Activated CD4-positive, alpha-beta T cell treated with anti-CD3 and anti-CD28 coated beads, Interleukin-2, amount 10 ng/mL, durations not matched to agents 7 days and 5 days (primary cell): ENCODE measurements at places on chromosomes 4 and X. TPM values are rescaled to one million over a fixed set of nuclear protein-coding genes. Genes with fewer than 3 reads are reported as not detected.
A peak's percentile ranks its signal among the peaks of the same experiment; 100 is the strongest.

DNA sequence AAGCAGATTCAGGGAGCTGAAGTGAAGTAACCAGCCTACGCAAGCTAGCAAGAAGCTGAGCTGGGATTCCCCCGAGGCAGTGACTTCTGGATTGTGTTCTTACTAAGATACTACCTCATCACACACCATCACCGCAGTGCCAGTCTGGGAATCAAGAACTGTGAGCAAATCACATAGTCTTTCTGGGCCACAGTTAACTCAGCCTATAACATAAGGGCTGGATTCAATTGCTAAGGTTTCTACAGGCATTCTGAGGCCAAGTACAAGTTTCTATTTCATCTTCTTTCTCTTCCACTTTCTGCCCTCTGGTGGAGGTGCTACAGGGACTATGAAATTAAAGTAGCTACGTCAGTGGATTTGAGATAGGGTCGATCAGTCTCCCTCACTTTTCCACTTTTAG, 1.4 kb upstream of the CORIN start:
- peaks cover 12% of the 10 kb centered on the region for H3K27me3 ChIP-seq
- peaks cover 7% of the 10 kb centered on the region for H3K36me3 ChIP-seq
- no peak overlapping the region for H3K27ac ChIP-seq
- H3K4me3 ChIP-seq: no peak overlapping the region
- peak; percentile 41 for DNase-seq

DNA sequence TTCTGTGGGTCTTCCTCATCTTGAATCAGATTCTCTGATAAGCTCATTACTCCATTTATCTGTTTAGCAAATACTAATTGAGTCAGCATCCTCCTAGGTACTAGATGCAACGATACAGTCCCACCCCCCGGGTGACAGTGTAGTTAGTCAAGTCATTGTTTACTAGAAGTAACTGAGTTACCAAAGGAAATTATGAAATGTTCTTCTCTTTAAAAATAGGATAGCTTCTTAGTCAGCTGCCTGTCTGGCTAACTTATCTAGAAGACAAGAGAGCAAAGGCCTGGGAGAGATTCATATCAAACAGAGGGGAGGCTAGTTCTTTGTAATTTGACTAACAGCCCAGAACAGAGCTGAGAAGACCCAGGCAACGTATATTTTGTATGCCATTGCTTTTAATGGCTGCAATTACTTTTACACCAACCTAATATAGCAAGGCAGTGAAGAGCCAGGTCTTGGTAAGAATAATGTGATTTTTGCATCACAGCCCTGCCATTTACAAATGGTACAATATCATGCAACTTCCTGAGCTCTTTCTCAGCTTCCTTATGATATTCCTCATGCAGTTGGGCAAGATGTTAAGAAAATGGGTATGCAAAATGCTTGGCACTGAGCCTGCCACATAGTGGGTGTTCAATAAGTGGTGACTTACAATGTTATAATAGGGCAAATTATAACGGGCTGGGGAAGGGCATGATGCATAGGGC, 149.9 kb downstream of the CHIC2 start:
- no peaks in the 10 kb centered on the region for H3K36me3 ChIP-seq
- H3K27ac ChIP-seq: no peak overlapping the region
- no peaks in the 10 kb centered on the region for H3K4me1 ChIP-seq
- DNase-seq: no peak
- no peak overlapping the region for H3K4me3 ChIP-seq
- H3K27me3 ChIP-seq: peaks cover 10% of the 10 kb centered on the region

DNA sequence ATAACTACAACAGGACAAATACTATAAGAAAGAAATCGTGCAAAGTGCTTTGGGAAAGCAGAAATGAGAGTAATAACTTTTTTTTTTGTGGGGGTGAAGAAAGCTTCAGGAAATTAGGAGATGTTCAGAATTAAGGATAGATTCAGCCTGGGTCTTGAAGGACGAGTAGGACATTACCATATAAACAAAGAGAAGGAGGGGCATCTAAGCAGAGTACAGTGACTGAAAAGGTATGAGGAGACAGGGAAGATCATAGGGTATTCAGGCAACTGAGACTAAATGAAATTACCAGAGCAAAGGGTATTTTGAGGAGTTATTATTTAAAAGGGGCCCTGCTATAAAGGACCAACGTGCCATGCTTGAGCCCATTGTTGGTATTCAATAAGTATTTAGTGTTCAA, 3.1 kb upstream of the STAP1 start:
- H3K36me3 ChIP-seq: peaks cover 2% of the 10 kb centered on the region
- no peaks in the 10 kb centered on the region for H3K27me3 ChIP-seq
- H3K4me1 ChIP-seq: peaks cover 46% of the 10 kb centered on the region
- no peak overlapping the region for H3K4me3 ChIP-seq

GRCh38 chr4:161342881-161343568, 820.8 kb downstream of the FSTL5 start:
- DNase-seq: no peak
- H3K4me3 ChIP-seq: no peak overlapping the region
- no peaks in the 10 kb centered on the region for H3K36me3 ChIP-seq
- no peaks in the 10 kb centered on the region for H3K4me1 ChIP-seq

DNA sequence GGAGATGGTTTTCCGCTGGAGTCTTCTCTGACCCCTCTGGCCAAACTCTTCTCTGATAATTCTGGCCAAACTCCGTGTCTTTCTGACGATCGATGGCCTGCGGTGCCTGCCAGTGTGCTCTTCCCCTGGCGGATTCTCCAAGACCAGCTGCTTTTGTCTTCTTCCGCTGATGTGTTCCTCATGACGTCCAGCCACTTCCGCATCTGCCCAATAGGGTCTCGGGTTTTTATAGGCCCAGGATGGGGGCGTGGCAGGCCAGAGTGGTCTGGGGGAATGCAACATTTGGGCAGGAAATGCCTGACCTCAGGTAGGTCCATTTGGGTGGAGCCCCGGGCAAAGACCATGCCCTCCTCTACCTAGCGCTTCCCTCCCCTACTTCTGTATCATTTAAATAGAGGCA, 1542.1 kb downstream of the STIM2 start:
- H3K27me3 ChIP-seq: no peaks in the 10 kb centered on the region
- no peaks in the 10 kb centered on the region for H3K36me3 ChIP-seq
- no peak overlapping the region for H3K27ac ChIP-seq
- H3K4me3 ChIP-seq: no peak overlapping the region

- no peaks in the 10 kb centered on the region for H3K27me3 ChIP-seq
- no peak for DNase-seq
- H3K4me1 ChIP-seq: no peaks in the 10 kb centered on the region
- H3K36me3 ChIP-seq: no peaks in the 10 kb centered on the region
- H3K27ac ChIP-seq: no peak overlapping the region
Observed at GRCh38 chr4:156623376-156623775, 348.2 kb downstream of the PDGFC start.

GRCh38 chr4:112321776-112322684, 24.9 kb downstream of the ALPK1 start:
- H3K36me3 ChIP-seq: peaks cover 13% of the 10 kb centered on the region
- peaks cover 21% of the 10 kb centered on the region for H3K4me1 ChIP-seq
- H3K27ac ChIP-seq: no peak overlapping the region
- peak; percentile 87 for DNase-seq
- H3K27me3 ChIP-seq: no peaks in the 10 kb centered on the region

DNA sequence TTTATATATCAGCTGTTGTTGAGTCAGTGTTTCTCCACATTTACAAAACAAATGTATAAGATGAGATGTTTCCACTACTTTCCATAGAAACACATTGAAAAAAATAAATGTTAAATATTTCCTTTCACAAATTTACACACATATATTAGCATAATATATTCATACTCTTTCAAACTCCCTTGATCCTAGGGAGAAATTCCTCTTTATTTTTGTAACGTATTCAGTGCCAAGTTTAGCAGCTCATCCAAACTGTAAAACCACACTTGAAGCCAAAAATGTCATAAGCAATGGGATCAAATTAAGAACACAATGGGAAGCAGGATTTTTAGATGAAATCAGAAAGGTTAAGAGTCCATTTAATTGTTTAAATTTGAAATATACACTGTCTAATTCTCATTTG, 381.1 kb upstream of the MAD2L1 start:
- H3K4me3 ChIP-seq: no peak overlapping the region
- H3K4me1 ChIP-seq: peaks cover 2% of the 10 kb centered on the region
- peaks cover 2% of the 10 kb centered on the region for H3K27me3 ChIP-seq
- no peak for DNase-seq
- H3K36me3 ChIP-seq: no peaks in the 10 kb centered on the region

DNA sequence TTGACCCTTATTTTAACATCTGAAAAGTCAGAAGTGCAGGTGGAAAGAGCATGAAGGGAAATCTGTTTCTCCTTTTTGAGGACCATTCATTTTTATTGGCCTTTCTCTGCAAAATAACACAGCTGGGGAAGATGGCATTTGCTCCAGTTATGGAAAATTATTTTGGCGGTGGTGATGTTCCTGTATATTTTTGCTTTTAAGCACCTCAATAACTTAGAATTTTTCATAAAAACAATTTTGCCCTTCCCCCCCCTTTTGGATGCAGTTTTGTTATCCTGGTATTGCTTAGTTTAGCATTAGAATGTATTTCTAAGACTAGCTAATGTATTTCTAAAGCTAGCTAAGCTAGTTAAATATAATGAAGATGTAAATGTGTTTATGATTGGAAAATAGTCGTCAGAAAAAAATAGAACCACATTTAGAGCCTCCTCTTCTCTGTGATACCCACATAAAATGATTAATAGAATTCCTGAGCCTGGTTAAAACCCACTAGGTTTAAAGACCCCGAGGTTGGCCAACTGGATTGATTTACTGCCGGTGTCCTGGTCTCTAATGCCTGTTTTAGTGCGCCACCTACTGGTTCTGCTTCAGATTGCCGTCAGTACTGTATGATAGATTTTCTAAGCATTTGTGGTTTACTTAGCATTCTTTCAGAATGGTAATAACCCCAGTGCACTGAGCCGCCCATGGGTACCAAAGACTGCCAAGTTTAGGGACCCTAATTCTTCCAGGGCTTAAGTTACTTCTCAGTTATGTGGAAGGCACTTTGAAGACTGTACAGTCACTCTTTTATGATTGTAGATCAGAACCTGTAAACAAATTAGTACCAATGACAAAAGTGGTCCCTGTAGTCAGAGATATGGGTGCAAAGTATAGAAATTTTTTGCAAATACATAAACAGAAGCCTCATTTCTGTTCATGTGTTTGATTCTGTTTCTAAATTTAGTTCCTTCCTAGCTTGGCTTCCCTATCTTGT, 11.4 kb downstream of the KLF3 start:
- peaks cover 25% of the 10 kb centered on the region for H3K36me3 ChIP-seq
- DNase-seq: peak; percentile 89
- no peak overlapping the region for H3K4me3 ChIP-seq
- H3K4me1 ChIP-seq: peaks cover 74% of the 10 kb centered on the region
- H3K27ac ChIP-seq: peak overlapping the region; percentile 74

DNA sequence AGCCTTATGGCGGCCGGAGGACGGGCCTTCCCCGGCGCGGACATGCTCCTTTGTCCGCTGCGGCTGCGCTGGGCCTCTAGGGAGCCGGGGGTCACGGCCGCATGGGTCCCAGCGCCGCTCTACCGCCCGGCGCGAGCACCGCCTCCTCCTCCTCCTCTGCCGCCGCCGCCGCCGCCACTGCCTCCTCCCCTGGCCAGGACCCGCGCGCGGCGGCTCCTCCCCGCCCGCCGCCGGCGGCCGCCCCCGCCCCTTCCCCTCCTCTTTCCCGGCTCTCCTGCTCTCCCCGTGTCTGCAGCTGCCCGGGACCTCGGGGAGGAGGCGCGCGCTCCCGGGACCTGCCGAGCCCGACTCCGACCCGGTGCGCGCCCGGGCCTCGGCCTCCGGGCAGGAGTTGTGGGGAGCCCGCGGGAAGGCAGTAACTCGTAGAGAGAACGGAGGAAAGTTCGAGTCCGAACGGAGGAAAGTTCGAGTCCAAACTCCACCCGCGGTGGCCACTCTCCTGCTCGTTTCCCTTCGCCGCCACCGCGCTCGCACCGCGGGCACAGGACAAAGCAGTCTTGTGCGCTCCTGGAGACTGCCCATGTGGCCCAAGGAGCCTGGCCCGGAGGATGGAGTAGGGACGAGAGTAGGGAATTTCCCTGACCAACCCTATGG, at the start of gene ADGRA3:
Gene ADGRA3, minus strand, starts transcription at position 179 of the 654 bp plus-strand sequence. CDS start 282 bp downstream, outside the sequence.
- no peaks in the 10 kb centered on the region for H3K36me3 ChIP-seq
- peak within 1 kb of the TSS; percentile 73 for H3K27ac ChIP-seq
- peak within 1 kb of the TSS; percentile 92 for H3K4me3 ChIP-seq
- H3K27me3 ChIP-seq: peaks cover 8% of the 10 kb centered on the region
- H3K4me1 ChIP-seq: peaks cover 12% of the 10 kb centered on the region

GRCh38 chr4:52877694-52878093, 15.6 kb downstream of the RASL11B start:
- peaks cover 10% of the 10 kb centered on the region for H3K4me1 ChIP-seq
- no peak for DNase-seq
- H3K27ac ChIP-seq: no peak overlapping the region
- H3K4me3 ChIP-seq: no peak overlapping the region
- H3K27me3 ChIP-seq: no peaks in the 10 kb centered on the region

DNA sequence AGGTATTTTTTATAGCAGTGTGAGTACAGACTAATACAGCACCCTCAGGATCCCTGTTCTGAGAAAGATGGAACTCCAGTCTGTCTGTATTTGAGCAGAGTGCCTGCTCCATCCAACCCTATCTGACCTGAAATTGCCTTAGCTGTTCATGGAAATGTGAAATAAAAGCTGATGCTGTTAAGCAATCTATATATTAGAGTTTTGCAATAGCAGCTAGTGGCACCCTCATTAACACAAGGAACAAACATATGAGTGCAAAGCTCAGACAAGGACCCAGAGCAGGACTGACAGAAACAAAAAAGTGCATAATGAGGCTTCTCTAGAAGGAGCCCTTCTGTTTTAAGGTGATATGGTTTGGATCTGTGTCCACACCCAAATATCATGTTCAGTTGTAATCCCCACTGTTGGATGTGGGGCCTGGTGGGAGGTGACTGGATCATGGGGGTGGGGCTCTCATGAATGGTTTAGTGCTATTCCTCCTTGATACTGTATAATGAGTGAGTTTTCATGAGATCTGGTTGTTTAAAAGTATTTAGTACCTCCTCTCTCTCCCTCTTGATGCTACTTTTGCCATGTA, 272.9 kb upstream of the KLF3 start:
- H3K4me3 ChIP-seq: no peak overlapping the region
- no peak overlapping the region for H3K27ac ChIP-seq
- H3K36me3 ChIP-seq: peaks cover 9% of the 10 kb centered on the region
- no peak for DNase-seq
- H3K4me1 ChIP-seq: peaks cover under 1% of the 10 kb centered on the region

GRCh38 chr4:17939054-17939453, 82.5 kb downstream of the LCORL start:
- H3K27me3 ChIP-seq: no peaks in the 10 kb centered on the region
- H3K27ac ChIP-seq: no peak overlapping the region
- no peak overlapping the region for H3K4me3 ChIP-seq
- H3K36me3 ChIP-seq: peaks cover 5% of the 10 kb centered on the region

- no peaks in the 10 kb centered on the region for H3K4me1 ChIP-seq
- no peak for DNase-seq
- H3K27me3 ChIP-seq: peaks cover 4% of the 10 kb centered on the region
Observed at GRCh38 chr4:89048906-89049601, 7.9 kb downstream of the FAM13A start.

TRPC5OS gene
- not detected for total RNA-seq

CACNA1F gene
- 0.12 TPM for total RNA-seq

RTL9 gene
- not detected for total RNA-seq

KIF4A gene
- 40.5 TPM for total RNA-seq

SMIM43 gene
- total RNA-seq: not detected

SOD3 gene
- not detected for total RNA-seq

ODAPH gene
- not detected for total RNA-seq

ZIC3 gene
- total RNA-seq: not detected

SOX3 gene
- not detected for total RNA-seq

FSTL5 gene
- total RNA-seq: not detected

BST1 gene
- 1.0 TPM for total RNA-seq
